ENCODE measurements at places on chromosomes 11 and 22.

DNA sequence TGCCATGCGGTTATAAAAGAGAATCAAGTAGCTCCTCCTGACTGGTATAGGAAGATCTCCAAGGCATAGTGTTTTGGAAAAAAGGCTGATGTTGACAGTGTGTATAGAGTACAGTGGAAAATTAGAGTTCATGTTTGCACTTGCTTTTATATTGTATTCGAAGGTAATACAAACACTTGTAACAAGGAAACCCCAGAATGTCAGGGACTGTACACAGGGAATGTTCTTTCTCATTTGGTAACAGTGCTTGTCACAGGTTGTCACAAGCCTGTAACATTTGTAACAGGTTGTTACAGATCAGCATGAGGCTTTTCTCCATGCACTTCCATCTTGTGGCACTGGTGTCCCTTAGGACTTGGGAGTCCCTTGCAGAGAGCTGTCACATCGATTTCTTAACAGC, 64.0 kb downstream of the GRK3 start:
- DNase-seq, result no peak

DNA sequence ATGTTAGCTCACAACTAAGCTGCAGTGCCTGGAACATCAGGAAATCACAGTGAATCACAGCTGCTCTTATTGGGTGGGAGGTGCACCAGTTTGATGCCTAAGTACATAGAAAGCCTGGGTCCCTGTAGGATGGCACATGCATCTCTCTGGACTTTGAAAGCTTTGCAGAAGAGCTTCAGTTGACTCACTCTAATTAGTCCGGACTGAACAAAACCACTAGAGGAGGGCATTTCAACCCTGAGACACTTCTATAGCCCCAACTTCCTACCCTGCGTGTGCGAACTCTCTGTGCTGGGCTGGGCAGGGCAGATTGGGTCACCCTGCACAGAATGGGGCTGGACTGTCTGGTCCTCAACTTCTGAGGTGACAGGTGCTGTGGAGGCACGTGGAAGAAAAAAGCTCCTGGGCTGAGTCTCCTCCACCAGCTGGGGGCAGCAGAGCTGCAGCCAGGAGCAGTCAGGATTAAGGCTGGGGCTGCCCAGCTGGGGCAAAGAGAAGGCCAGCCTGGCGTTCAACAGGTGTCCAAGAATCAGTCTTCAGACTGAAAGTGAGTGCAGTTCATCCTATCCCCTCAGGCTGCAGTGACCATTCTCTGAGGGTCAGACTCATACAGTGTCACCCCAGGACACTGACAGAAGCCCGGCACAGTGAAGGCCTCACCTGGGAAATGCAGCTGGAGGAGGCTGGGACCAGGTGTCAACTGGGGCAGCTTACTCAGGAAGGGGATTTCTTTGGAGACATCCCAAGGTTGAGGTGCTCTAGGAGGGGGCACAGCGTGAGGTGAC, 22.1 kb downstream of the GGTLC2 start:
- peak; percentile 71 for DNase-seq

DNA sequence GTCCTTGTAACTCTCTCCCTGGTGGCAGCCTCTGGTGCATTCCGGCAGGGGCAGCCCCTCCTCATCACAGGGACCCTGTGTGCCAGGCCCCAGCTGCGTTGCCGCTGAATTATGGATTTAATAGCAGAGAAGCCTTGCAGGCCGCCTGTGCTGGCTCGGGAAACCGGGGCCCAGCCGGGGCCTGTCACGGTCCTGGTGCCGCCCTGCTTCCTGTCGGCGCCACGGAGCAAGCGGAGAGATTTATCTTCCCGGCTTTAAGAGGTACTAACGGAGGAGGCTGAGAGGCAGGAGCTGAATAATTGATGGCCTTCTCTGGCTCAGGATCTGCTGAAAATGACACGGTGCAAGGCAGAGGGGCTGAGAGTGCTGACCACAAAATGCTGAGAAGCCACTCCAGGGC, 54.0 kb upstream of the CCDC188 start:
- no peak for DNase-seq

DNA sequence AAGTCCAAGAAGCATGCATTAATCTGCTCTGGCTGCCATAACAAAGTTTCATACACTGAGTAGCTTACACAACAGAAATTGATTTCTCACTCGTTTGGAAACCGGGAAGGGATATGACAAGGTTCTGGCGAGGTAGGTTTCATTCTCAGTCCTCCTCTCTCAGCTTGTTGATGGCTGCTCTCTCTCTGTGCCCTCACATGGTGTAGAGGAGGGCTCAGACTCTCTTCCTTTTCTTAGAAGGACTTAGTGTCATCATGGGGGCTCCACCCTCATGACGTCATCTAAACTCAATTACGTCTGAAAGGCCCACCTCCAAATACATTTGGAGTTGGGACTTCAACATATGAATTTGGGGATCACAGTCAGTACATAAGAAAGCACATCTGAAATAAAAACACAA, 18.6 kb downstream of the GLYATL1 start:
- no peak for DNase-seq

GRCh38 chr11:67079065-67079705, 22.5 kb downstream of the RHOD start:
- DNase-seq, result no peak

- no peak for DNase-seq
Measured at GRCh38 chr22:43777286-43777685, 34.8 kb downstream of the EFCAB6 start.

DNA sequence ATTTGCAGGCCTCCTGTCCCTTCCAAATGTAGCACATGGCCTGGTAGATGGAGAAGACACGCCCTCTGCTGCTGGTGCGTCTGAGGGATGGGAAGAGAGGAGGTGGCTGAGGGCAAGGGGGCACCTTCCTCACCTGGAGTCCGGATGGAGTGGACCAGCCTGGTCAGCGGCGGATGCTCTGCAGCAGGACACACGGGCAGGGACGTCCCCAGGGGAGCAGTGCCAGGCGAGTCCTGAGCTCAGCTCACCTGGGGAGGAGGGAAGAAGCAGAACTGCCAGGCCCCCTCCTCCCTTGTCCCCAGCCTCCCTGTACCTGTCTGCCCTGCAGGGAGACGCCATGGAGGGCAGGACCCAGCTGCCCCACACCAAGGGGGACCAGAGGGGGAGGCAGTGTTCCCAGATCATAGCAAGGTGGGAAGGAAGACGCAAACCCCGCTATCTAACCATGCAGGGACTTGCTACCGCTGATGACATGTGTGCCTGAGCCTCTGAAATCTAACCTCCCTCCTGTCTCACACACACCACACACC, 1495.9 kb downstream of the BRD1 start:
- no peak for DNase-seq

GRCh38 chr11:2263071-2263565, 7.3 kb downstream of the ASCL2 start:
- DNase-seq, result no peak

- peak; percentile 56 for DNase-seq
Measured at GRCh38 chr11:75577207-75577606, 15.2 kb downstream of the SERPINH1 start.

GRCh38 chr11:45379162-45379863, 93.2 kb upstream of the SYT13 start:
- no peak for DNase-seq

DNA sequence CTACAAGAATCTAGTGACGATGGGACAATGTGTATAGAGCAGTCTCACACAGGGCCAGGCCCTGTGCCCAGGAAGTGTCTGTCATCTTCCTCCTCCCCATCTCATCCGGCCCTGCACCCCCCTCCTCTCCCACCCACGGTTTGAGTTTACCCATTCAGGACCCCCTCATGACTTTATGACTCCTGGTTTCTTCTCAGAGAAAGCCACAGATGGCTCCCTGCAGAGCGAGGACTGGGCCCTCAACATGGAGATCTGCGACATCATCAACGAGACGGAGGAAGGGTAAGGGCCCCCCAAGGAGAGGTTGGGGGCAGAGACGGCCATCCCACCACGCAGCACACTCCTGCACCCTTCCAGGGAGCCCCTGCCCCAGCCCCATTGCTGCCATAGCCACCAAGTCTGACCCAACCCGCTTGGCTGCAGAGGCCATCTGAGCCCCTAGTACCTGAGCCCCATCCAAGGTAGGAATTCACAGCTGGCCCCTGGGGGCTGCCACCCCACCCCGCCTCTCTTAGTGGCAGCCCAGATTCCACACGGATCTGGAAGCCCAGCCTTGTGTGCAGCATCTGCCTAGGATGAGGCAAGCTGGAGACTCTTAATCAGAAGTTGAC, 18.1 kb downstream of the TOM1 start:
- no peak for DNase-seq

DNA sequence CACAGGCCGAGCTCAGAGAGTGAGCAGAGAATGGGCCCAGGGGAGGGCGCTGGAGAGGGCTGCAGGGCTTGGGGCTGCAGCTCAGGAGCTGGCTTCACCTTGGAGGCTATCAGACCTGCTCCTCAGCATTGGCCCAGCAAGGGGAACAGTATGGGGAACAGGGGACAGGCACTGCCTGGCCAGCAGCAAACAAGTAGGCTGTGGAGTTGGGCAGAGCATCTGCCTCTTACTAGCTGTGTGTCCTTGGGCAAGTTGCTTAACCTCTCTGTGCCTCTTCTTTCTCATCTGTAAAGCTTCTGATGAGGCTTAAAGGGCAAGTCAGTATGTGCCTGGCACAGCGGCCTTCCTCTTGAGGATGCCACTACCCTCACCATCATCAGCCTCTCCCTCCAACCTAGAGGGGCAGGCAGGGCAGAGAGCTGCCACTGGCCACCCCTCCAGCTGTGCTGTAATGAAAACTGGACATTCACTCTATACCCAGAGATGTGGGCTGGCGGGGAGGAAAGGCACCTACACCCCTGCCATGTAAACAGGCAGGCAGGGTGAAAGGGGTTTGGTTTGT, 7.5 kb upstream of the CDKN1C start:
- peak; percentile 81 for DNase-seq

GRCh38 chr11:2681408-2682145, 18.2 kb downstream of the KCNQ1OT1 start:
- no peak for DNase-seq

- DNase-seq, result no peak
Measured at GRCh38 chr11:86453290-86454030, 78.8 kb downstream of the CCDC81 start.

GRCh38 chr22:37909766-37910165, 3.7 kb downstream of the MICALL1 start:
- DNase-seq, result no peak

DNA sequence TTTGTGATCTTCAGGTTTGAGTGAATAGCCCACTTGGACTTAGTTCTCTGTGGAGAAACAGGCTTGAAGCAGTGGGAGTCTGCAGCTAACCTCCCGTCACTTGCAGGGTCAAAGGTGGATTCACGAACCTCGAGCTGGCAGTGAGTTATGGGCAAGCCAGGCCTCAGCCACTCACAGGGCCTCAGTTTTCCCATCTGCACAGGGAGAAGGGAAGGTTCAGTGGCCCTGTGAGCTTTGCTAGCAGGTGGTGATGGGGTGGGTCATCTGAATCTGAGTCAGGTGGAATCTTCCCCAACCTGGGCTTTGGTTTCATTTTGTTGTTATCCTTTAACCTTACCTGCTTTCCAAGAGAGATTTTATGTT, 86.6 kb upstream of the GRIK4 start:
- no peak for DNase-seq

- DNase-seq, result no peak
Measured at GRCh38 chr11:26995701-26996460, 2.0 kb downstream of the FIBIN start.

GRCh38 chr11:2582351-2582945, 117.3 kb downstream of the KCNQ1OT1 start:
- DNase-seq, result peak; percentile 22

DNA sequence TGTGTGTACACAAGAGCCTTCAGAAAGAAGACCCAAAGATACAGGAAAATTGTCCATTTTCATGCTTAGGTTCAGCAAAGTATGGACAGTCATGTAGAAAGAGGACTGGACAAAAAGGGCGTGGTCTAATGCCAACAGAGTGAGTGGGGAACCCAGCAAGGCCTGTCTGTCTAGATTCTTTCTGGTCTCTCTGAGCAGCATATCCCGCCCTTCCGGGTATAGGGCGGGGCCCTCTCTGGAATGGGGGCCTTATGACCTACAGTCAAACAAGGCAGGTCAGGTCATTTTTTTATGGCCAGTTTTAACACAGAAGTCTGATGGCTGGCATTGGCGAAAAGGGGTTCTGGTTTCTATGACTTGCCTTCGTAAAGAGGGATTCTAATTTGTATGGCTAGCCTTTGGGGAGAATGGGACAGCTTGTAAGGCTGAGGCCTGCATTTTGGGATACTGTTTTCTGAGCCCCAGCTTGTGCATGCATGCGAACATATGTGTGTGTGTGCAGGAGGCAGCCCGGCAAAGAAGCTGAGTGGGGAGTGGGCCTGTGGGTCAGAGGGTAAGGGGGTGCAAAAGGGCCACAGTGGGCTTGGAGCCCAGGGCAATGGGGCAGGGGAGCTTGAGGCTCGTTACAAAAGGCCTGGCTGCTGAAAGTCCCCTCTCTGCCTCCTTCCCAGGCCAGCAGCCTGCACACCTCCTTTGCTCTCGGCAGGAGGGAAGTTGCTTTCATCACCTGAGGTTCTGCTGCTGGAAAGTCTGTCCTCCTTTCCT, 130.5 kb upstream of the B3GAT1 start:
- DNase-seq, result peak; percentile 19

- DNase-seq, result no peak
Measured at GRCh38 chr11:69941546-69942332, 122.5 kb upstream of the FGF3 start.

GRCh38 chr11:116110356-116110755, 606.1 kb upstream of the CADM1 start:
- no peak for DNase-seq

- no peak for DNase-seq
Measured at GRCh38 chr11:45907911-45908370, 870 bp upstream of the FREY1 start.

- DNase-seq, result no peak
Measured at GRCh38 chr11:20090654-20091374, 69.5 kb downstream of the DBX1 start.

- no peak for DNase-seq
Measured at GRCh38 chr11:120514541-120515121, 3.1 kb downstream of the GRIK4 start.

GRCh38 chr22:39820256-39820655, 73.3 kb downstream of the ENTHD1 start:
- no peak for DNase-seq

DNA sequence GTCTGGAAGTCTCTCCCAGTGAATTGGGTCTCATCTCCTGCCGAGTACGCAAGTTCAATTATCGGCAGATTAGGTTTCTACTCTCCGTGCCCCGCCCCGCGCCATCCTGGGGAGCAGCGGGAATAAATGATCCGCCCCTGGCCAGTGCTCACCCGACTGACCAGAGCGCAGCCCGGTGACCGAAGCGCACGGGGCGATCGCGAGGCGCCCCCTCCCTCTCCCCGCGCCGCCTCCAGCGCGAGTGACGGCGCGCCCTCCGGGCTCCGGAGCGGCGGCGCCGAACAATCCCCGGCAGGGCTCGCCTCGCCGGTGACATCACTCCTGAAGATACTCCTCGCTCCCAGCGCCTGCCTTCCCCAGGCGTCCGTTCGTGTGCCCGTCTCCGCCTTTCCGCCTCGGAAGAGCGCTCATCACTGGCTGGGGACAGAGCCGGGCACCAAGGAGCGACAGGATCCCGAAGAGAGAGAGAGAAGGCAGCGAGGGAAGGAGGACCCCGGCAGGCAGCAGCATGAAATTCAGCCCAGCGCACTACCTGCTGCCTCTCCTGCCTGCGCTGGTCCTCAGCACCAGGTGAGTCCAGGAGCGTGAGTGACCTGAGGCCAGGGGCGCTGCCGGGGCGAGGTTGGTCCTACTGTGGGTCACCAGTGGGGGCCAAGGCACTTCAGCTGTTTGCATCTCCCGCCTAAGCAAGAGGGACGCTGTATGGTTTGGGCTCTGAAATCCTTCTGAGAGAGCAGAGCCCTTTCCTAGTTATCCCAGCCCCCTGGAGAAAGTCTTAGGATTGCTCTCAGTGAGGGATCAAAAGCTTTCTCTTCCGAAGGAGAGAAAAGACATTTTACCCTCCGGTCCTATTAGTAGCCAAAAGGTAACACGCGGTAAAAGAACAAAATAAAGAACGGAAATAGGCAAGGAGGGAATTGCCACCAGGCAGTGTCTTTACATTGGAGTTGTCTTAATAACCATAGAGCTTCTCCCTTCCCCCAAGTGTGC, at the start of gene LUZP2:
TSS of gene LUZP2 (plus strand) at position 318 of the 990 bp plus-strand sequence.
- DNase-seq, result peak; percentile 77
